CD4-positive, alpha-beta T cell treated with Interleukin-4 for 4 hours (primary cell): ENCODE measurements at places on chromosomes 11 and 22.

DNA sequence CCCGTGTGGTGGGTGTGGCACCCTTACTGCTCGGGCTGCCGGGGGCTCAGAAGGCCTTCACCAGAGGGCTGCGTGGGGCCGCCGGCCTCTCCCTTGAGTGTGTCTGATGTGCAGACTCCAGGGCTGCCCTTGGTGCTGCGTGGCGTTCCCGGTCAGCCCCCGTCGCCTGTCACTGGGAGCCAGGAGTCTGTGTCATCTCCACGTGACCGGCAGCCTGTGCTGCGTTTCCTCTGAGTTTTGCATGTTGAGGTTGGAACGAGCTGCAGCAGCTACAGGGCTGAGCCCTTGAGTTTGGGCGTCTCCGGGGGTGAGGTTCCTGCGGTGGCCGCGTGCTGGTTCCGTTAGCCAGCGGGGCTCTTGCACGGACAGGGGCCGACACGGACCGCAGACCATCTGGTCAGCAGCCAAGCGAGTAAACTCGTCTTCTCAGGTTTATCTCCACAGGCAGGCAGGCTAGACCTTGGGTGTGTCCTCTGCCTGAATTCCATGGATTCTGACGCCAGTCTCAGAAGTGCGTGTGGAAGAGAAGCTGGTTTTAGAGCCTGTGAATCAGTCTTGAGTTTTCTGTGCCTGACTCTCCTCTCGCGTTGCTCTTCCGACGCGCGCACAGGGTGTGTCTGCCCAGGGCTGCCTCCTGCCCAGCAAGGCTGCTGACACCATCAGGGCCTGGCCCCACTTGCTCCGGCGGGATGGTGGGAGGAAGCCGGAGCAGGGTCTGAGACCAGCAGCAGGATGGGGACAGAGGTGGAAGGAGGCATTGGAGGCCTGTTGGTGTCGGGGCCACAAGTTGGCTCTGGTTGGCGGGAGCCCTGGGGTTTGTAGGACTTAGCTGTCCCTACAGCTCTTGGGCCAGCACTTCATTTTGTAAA is 10.5 kb downstream of the PTDSS2 start:
- DNase-seq, result no peak

- no peak for DNase-seq
Measured at GRCh38 chr11:120056301-120057027, 81.4 kb downstream of the TRIM29 start.

DNA sequence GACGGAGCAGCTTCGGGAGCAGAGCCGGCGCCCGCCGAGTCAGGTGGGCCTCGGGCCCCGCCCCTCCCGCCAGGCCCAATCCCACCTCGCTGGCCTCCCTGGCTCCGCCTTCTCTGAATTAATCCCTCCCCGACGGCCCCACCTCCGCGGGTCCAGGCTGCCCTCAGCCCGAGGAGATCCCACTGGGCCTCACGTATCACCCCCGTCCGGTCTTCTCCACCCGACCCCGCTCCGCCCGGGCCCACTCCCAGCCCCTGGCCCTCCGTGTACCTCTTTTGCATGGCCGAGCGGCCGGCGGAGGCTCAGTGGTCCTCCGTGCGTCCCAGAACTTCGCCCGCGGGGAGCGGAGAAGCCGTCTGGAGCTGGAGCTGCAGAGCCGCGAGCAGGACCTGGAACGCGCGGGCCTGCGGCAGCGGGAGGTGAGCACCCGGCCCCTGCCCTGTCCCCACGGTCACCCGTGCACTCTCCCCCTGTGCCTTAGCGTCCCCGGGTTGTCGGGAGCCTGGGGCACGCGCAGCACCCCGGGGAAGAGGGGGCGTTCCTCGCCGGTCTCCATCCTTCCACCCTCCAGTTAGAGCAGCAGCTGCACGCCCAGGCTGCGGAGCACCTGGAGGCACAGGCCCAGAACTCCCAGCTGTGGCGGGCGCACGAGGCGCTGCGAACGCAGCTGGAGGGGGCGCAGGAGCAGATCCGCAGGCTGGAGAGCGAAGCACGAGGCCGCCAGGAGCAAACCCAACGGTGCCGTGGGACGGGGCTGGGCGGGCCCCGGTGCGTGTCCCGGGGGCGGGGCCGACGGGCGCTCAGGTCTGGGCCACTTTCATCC is 2.2 kb upstream of the CD151 start:
- peak; percentile 47 for DNase-seq

- no peak for DNase-seq
Measured at GRCh38 chr11:36695111-36695510, 97.1 kb upstream of the RAG2 start.

DNA sequence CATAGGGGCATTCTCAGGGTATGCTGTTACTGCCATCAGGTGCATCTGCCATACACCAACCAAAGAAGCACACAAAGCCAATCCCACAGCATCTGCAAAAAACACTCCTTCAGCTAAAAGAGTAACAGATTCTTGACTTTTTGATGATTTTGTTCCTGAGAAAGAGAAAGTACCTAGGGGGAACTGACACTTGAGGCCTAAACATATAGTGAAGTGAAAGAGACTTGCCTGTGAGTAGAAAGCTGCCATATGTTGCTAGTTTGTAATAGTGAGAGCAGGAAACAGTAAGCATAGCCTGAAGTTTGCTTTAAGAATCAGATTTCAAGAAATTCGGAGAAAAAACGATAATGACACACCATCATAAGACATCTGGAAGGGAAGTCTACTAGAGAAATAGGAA is 97.9 kb upstream of the CTSC start:
- DNase-seq, result no peak

- DNase-seq, result no peak
Measured at GRCh38 chr22:23232094-23232905, 52.0 kb downstream of the BCR start.

GRCh38 chr11:126444072-126444471 is 88.6 kb downstream of the ST3GAL4 start:
- no peak for DNase-seq

- DNase-seq, result no peak
Measured at GRCh38 chr11:117915672-117916235, 13.4 kb downstream of the TMPRSS13 start.

- DNase-seq, result no peak
Measured at GRCh38 chr11:108870373-108871020, 205.6 kb downstream of the DDX10 start.

DNA sequence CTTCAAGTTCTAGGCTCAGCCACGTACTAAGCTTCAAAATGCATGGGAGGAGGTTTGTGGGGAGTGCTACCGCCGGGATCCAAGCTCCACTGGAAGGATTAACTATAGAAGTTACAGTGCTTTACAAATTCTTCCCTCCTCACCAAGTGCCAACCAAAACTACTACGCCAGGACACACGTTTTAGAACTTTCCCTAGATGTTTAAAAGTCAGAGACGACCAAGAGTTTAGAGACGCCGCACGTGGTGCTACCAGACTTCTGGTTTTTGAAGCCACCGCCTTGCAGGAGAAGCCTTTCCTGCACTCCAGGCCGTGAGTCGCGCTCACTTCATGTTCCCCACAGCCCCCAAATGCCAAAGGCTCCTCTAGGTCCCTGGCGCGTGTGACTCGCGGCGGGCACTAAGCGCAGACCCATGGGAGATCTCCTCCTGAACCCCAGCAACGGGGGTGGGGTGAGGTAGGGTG is 734 bp downstream of the SNU13 start:
- DNase-seq, result no peak

DNA sequence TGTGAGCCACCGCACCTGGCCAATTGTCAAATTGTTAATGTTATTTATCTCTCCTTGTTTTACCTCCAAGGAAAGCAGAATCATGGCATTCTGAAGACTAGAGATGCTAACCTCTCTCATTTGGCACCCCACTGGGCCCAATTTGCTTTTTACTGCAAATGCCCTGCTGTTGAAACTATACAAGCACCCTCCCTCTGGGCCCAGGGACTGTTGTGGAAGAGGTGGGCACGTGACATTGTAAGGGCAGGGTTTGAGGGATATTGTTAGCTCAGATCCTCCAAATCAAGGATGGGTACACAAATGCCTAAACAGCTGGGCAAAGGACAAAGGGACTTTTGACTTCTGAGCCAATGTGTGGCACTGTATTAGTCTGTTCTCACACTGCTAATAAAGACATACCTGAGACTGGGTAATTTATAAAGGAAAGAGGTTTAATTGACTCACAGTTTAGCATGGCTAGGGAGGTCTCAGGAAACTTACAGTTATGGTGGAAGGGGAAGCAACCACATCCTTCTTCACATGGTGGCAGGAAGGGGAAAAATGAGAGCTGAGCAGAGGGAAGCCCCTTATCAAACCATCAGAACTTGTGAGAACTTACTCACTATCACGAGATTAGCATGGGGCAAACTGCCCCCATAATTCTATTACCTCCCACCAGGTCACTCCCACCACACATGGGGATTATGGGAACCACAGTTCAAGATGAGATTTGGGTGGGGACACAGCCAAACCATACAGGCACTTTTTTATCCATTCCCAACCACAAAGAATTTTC is 6.5 kb upstream of the ALDH3B2 start:
- no peak for DNase-seq

DNA sequence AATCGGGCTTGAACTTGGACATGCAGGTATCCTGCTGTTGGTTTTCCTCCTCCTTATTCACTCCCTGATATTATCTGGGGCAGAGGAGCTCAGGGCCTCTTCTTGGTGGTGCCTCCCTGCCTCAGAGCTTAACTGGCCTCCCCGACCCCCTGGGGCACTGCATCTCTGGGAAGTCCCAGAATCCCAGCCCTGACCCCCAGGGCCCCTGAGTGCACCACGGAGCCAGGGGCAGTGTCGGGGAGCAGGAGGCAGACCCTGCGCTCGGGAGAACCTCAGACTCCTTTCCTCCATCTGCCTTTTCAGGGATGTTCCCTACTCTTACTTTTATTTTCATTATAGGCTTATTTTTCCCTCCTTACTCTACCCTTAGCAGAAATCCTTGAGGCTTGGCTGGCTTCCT is 537.0 kb downstream of the BRD1 start:
- DNase-seq, result no peak

DNA sequence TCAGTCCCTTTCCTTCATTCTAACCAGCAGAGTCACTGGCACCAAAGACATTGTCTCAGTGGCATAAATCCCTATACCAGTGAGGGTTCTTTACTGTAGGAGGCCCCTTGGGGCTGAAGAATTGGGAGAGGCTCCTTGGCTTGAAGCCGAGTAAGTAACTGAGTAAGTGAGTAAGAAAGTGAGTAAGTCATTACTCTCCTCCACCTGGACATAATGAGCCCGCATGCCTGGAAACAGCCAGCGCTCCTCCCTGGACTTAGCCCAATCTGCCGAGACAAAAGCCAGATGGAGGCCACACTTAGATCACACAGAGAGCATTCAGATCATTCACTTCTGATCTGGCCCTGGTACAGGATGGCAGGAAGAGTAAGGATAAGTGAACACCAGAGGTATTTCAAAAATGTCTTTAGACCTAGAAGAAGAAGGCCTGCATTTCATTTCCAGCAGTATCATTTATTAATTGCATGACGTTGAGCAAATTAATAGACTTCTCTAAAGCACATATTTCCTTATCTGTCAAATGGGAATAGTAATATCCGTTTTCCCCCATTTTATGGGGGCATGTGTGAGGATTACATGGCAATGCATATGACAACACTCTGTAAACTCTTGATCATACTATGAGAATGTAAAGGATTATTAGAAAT is 8.2 kb upstream of the MICAL3 start:
- no peak for DNase-seq

GRCh38 chr11:69599502-69599901 is 41.5 kb upstream of the CCND1 start:
- DNase-seq, result no peak

- DNase-seq, result no peak
Measured at GRCh38 chr11:292211-293121, 3.5 kb downstream of the PGGHG start.

DNA sequence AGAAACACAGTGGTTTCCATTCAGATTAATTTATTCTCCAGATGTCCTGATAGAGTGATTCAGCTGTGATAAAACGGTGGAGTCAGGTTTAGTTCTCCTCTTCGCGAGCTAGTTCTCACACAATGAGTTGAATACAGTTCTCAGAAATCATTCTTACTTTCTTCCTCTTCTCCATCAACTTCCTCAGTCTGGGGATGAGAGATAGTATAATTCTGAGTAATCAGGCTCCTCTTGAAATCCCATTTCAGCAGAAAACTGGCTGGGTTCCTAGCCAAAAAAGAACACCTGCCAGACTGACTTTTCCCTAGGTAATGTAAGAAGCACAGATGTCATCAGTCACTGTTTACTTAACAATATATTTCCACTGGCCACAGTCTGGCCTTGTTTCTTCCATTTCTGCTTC is 76.7 kb downstream of the SVIP start:
- no peak for DNase-seq

DNA sequence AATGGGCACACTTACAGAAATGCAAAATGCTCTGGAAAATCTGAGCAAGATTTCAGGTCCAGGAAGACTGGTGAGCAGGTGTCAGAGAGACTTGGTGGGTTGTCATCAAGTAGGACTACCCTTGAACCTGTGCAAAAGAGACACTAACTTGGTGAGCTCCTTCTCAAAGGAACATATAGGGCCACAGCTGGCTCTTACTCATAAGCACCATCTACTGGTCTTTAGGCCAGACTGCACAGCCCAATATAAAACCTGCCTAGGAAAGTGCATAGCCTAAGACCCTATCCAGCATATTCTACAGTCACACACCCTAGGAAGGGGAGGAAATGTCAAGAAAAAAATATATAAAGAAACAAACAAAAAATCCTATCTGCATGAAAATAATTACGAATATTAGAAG is 18.2 kb upstream of the OR10W1 start:
- DNase-seq, result peak; percentile 1

DNA sequence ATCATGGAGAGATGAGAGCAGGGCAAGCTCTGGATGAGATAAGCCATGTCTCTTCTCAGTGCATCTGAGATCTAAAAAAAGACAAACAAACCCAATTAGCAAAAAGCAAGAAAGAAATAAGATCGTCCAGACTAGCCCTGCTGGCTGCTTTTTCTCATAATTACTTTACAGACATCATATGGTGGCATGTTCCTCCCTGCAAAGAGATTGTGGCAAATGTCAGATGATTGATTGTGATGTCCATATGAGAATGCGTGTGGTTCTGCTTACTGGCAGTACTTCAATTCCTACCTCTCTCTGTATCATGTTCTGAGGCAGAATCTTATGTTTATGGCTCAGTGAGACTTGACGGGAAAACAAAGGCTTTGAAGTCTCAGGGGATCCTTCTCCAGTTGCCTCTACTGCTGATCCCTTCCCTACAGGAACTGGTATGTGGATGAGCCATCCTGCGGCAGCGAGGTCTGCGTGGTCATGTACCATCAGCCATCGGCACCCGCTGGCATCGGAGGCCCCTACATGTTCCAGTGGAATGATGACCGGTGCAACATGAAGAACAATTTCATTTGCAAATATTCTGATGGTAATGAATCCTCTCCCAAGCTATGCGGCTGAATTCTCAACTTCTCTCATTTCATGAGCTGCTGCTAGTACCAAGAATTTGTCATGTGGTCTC is 8.8 kb downstream of the LAYN start:
- no peak for DNase-seq

DNA sequence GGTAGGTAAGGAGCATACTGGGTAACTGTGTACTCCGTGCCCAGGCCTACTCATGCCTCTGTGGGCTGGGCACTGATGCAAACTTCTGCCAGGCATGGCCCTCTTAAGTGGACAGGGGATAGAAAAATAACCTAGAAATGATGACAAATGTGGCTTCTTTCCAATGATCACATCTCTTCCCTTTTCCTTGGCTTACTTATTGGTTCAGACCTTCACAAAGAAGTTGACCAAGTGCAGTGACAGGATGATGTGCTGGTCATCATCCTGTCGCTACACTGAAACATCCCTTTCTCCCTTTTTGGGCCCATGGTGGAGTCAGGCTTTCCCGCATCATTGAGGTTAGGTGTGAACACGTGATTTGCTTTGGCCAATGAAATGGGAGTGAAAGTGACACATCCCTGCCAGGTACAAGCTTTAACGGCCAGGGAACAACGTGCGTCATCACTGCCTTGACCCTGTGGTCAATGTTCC is 31.8 kb upstream of the APOBEC3A start:
- no peak for DNase-seq
